ENCODE measurements at places on chromosomes 7 and 10.

DNA sequence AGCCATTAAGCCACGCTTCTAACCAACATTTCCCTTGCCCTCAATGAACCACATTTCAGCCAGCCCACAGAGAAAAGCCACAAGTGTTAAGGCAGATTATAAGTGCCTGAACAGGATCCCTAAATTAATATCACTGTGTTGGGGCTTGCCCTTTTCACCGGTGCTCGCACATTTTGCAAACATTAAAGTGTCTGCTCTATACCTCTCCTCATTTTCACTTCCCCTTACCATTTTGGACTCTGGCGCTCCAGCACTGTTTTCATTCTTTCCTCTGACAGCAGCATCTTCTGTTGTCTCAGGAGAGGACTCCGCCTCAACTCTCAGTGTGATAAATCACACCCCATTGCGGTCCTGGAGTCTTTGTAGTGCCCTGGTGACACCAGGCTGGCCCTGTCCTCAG, 274.2 kb downstream of the BAMBI start:
- DNase-seq, result no peak

- DNase-seq, result no peak
These were observed 36.6 kb downstream of the ABI1 start for GRCh38 chr10:26824015-26824690.

DNA sequence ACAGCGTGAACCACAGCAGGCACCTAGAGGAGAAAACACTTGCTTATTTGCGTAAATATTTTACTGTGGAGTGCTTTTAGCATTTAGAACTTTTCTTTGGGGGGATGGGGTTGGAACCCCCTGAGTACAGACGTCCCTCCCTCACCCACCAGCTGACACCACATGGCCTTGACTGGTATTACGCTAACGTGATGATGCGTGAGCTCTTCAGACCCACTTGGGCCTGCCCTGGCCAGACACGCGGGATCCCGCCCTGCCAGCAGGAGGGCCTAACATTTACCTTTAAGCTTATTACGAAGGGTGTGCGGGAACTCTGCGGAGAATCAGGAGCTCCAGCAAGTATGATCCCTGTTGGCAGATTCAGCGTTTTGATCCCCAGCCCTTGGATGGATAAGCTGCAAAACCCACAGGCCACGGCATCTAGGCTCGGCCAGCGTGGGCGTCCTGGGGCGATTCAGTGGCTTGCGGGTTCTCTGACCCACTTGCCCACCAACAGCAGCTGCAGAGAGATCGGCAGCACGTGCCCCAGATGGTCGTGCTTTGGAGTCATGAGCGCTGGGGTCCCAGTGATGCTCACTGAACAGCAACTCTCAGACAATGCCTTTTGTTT, 545.5 kb upstream of the FOXK1 start:
- no peak for DNase-seq

DNA sequence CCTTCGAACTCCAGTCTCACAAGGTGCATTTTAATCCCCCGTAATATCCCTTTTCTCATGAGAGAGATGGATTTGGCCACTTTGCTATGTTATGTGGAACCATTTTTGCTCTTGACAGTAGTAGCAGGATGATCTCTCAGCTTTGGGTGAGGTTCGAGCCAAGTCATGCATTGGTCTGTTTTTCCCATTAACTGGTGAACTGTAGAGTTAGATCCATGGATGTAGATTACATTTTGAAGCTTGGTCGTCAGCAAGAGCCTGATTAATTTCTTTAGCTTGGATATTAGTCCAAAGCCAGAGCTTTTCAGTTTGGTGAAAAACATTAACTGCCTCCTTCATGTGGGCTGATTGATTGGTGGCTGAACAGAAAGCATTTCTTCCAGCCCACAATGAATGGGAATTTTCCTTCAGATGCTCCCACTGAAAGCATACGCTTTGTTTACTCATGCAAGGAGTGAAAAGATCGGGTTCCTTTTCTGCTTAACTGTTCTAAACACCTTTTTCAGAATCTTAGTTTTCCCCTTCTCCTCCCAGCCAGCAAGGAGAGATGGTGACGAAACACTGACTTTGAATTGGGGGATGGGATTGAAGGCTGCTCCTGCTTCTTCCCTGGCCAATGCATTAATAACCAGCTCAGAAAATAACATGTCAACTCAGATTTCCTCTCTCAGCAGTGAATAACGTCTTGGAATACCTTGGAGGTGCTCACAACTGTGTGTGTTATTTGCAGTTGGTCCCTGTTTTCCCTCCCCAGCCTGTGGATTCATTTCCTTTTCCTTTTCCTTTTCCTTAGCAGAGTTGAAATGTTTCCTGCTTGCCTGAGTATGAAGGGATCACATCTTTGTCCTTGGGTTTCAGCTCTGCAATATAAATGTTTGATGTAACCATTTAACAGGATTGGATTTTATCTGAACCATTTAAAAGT, 351.8 kb upstream of the FZD8 start:
- DNase-seq, result no peak

DNA sequence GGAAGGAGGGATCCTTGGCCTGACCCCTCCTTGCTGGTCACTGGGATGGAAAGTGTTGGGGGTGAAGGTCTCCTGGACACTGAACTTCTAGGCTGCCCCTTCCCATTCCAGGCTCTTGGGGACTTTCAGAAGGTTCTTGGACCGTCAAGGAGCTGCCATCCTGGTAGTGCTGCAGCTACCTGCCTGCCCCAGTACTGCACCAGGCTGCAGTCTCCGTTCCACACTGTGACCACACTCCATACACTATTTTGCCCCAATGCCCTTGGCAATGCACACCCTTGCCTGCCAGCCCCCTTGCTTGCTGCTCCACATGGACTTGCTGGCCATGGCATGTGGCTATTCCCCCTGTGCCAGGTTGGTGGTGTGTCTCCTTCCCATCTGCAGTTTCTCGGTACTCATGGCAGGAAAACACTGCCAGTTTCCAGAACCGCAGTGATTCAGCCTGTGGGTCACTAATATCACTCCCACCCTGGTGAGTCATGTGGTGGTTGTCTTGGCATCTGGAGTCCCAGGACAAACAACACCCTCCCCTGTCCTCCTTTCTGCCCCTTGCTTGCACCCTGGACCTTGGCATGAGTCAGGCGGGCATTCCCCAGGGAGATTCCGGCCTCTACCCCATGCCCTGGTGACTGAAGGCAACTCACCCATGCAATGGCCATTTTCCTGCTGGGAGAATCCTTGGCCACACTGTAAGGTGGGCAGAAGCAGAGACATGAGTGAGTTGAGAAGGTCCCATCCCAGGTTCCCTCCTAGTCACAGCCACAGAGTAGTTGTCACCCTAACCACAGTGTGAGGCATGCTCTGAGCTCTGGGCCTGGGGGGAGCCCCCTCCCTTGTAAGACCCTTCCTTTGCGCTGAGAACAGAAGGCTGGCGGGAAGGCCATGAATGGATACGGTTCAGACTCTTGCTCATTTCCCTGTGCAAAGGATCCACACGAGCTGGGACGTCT, 32.8 kb downstream of the GOLGA7B start:
- DNase-seq, result peak; percentile 85

All from fibroblast of skin of back (primary cell).